Keratinocyte (primary cell): ENCODE measurements at places on chromosomes 2 and 18. TPM values are rescaled to one million over a fixed set of nuclear protein-coding genes. Genes with fewer than 3 reads are reported as not detected.

TDRD15 gene
- polyA plus RNA-seq: not detected in 3 replicates

- DNase-seq: no peak
Observed at GRCh38 chr18:3251963-3252277, 4.3 kb downstream of the MYL12A start.

COLEC11 gene
- not detected in 3 replicates for polyA plus RNA-seq

IL1R2 gene
- polyA plus RNA-seq: 24.6 to 57.3 TPM (median 47.7 TPM) in 3 replicates

- DNase-seq: no peak
Observed at GRCh38 chr18:63892566-63892965, 5.1 kb downstream of the SERPINB2 start.

DNA sequence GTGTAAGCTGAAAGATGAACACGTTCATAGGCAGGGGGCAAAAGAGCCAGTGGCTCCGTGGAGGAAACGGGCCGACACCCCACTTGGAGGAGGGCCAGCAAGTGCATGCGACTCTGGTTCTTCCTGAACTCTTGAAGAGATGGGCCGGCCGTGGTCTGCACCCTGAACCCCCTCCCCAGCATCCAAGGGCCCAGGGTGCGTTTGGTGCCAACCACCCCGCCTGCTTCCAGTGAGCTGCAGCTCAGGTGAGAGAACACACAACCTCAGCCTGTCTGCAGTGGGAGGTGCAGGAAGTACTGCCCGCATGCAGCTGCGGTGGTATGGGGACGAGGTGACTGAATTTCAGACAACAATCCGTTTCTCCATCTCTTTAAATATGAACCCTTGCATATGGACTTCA lies 58.9 kb downstream of the ADNP2 start:
- DNase-seq: no peak

DNA sequence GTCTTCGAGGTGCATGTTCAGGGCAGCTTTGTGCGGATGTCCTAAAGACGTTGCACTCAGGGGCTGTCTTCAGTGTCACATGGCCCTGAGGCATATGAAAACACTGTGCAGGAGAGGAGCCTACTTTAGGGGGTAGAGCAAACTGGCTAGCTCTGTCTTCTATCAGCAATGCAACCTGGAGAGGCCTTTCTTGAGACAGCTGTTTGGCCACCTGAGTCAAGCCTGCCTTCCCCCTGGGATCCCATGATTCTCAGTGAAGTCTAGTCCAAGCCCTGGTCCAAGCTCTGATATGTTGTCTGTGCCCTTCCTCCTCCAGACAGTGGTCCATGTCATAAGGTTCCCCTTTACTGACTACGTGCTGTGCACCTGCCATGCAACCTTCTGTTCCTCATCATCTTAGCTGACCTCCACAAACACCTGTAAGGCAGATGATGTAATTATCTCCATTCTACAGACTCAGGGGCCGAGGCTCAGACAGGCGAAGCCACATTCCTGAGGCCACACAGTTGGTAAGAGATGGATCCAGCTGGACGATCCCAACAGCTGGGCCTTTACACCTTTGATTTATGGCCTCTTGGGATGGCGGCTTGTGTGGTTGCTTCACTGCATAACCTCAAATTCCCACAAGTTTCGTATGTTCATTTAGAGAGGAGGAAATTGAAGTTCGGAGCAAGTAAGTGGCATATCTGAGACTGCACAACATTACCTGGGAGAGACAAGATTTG lies 109.9 kb downstream of the COPS8 start:
- no peak for DNase-seq

- no peak for DNase-seq
Observed at GRCh38 chr18:3075491-3075890, 62.5 kb upstream of the LPIN2 start.

CD226 gene
- 0.50 to 1.3 TPM (median 1.1 TPM) in 3 replicates for polyA plus RNA-seq

- no peak for DNase-seq
Observed at GRCh38 chr2:165402162-165402561, 67.3 kb upstream of the CSRNP3 start.
